Thoracic aorta (tissue), 2 donors: ENCODE measurements at places on chromosomes 4 and X.

- H3K36me3 ChIP-seq: no peaks in the 10 kb centered on the region
- H3K27me3 ChIP-seq: no peaks in the 10 kb centered on the region
These were observed 1295.8 kb upstream of the TENM3 start for GRCh38 chr4:180947425-180947824.

- no peaks in the 10 kb centered on the region for H3K36me3 ChIP-seq
- no peaks in the 10 kb centered on the region for H3K4me1 ChIP-seq
- no peak overlapping the region for H3K27ac ChIP-seq
- H3K4me3 ChIP-seq: no peak overlapping the region
- DNase-seq: no peak
These were observed 190.9 kb downstream of the FAT4 start for GRCh38 chr4:125505621-125506020.

GRCh38 chr4:41963105-41963504 is 18.5 kb upstream of the DCAF4L1 start:
- H3K36me3 ChIP-seq: no peaks in the 10 kb centered on the region
- DNase-seq: no peak
- H3K27me3 ChIP-seq: no peaks in the 10 kb centered on the region
- no peak overlapping the region for H3K4me3 ChIP-seq

GRCh38 chr4:16827794-16828724 is 70.4 kb downstream of the LDB2 start:
- H3K27me3 ChIP-seq: no peaks in the 10 kb centered on the region
- H3K27ac ChIP-seq: no peak overlapping the region
- no peak for DNase-seq
- no peaks in the 10 kb centered on the region for H3K36me3 ChIP-seq

DNA sequence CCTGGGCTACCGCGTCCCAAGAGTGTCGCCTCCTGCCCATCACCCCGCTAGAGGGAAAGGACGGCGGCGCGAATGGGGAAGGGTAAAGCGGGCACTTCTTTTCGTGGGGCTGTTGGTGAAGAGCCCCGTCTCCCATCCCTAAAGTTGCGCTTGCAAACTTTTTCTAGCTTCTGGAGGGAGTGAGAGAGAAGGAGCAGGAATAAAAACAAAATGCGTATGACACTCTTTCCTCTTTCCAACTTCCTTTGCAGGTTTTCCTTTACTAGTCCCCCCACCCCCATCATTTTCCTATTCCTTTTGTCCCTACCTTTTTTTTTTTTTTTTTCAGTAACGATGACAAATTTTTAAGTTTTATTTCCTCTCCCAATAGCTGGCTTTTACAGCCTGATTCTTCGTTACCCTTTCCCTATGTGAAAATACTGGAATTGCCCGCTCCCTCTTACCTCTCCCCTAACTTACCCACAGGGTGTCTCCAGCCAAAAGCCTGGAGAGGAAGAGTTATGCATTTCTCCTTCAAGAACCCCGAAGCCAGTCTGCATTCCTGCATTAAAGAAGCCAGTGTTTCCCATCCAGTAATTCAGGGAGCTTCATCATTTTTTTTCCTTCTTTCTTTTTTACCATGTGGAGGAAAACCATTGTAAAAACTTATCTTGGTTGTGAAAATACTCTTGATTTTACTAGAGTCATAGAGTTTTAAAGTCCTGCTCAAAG is 613 bp upstream of the ARSJ start:
- peak overlapping the region; percentile 93 for H3K27ac ChIP-seq
- DNase-seq: no peak

DNA sequence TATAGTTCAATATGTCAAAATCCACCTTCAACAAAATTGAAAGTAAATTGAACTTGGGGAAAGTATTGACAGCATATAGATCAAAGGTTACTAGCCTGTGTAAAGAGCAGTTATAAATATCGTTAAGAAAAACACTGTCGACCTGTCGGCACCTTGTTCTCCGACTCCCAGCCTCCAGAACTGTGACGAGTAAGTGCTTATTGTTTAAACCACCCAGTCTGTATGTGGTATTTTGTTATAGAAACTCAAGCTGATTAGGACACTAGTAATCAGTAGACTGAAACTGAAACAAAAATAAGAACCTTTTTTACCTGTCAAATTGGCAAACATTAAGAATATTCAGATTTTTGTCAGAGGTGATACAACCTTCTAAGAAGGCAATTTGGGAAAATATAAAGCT is 17.0 kb downstream of the HTT start:
- H3K4me1 ChIP-seq: no peaks in the 10 kb centered on the region
- H3K4me3 ChIP-seq: no peak overlapping the region
- H3K27me3 ChIP-seq: no peaks in the 10 kb centered on the region
- no peak for DNase-seq

GRCh38 chr4:97867557-97868091 is 275.7 kb downstream of the STPG2 start:
- H3K27ac ChIP-seq: no peak overlapping the region
- no peak for DNase-seq
- no peaks in the 10 kb centered on the region for H3K4me1 ChIP-seq
- H3K4me3 ChIP-seq: no peak overlapping the region
- no peaks in the 10 kb centered on the region for H3K27me3 ChIP-seq

- no peaks in the 10 kb centered on the region for H3K27me3 ChIP-seq
- no peaks in the 10 kb centered on the region for H3K4me1 ChIP-seq
- DNase-seq: no peak
- H3K4me3 ChIP-seq: no peak overlapping the region
- no peak overlapping the region for H3K27ac ChIP-seq
These were observed 34.6 kb downstream of the F8 start for GRCh38 chrX:154987940-154988339.

DNA sequence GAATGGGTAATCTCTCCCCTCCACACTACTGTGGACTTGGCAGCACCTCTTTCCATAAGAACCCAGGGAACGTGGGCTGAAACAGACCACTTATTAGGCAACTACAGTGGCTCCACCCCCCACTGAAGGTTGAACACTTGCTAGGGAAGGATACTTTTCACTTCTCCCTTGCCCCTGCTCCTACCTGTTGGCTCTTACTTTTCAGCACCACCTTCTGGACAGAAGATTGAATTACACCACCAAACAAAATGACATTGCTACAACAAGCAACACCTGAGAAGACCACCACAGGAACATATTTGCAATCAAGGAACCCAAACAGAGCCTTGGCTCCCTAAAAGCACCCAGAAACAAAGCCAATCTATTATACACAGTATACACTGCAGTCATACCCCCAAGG is 132.1 kb upstream of the CXCL13 start:
- H3K27ac ChIP-seq: no peak overlapping the region
- H3K4me3 ChIP-seq: no peak overlapping the region
- H3K4me1 ChIP-seq: no peaks in the 10 kb centered on the region
- no peaks in the 10 kb centered on the region for H3K27me3 ChIP-seq
- no peak for DNase-seq

DNA sequence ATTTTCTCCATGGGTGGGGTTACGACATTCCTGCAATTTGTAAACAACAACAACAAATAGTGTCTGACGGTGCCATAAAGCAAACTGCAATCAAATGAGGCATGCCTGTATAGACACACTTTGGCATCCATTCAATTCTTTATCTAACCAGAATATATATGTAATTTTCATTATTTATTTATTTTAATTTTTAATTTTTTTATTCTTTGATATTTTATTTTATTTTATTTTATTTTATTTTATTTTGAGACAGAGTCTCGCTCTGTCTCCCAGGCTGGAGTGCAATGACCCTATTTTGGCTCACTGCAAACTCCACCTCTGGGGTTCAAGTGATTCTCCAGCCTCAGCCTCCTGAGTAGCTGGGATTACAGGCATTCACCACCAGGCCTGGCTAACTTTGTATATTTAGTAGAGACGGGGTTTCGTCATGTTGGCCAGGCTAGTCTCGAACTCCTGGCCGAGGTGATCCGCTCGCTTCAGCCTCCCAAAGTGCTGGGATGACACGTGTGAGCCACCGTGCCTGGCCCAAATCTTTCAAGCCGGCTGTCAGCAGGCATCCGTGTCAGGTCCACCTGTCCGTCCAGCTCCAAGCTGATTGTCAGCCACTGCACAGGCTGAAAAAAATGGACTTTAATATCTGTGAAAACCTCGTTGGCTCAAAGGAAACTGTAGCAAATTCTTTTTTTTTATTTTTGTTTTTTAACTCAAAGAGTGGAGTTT is 200.8 kb downstream of the ASMT start:
- H3K27me3 ChIP-seq: no peaks in the 10 kb centered on the region
- no peak overlapping the region for H3K4me3 ChIP-seq
- H3K36me3 ChIP-seq: no peaks in the 10 kb centered on the region
- DNase-seq: no peak

DNA sequence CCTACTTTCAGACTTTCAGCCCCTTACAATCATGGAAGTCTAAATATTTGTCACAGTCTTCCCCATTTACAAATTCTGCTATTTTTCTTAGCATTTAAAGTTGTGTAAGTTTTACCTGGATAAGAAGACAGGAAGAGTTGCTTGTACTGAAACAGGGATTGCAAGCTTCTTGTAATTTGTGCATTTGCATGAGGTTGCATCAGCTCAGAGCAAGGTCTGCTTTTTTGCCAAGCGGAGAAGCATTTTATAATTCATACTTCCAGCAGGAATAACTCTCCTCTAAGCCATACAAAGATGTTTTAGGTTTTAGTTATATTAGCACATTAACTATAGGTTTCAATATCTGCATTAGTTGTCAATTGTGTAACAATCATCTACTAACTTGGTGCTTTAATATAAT is 922.0 kb upstream of the PABPC4L start:
- no peak overlapping the region for H3K4me3 ChIP-seq
- H3K4me1 ChIP-seq: no peaks in the 10 kb centered on the region
- H3K27me3 ChIP-seq: no peaks in the 10 kb centered on the region
- no peaks in the 10 kb centered on the region for H3K36me3 ChIP-seq
- H3K27ac ChIP-seq: no peak overlapping the region

GRCh38 chr4:38132843-38133662 is 172.9 kb downstream of the PTTG2 start:
- no peak overlapping the region for H3K27ac ChIP-seq
- no peak for DNase-seq
- no peak overlapping the region for H3K4me3 ChIP-seq

DNA sequence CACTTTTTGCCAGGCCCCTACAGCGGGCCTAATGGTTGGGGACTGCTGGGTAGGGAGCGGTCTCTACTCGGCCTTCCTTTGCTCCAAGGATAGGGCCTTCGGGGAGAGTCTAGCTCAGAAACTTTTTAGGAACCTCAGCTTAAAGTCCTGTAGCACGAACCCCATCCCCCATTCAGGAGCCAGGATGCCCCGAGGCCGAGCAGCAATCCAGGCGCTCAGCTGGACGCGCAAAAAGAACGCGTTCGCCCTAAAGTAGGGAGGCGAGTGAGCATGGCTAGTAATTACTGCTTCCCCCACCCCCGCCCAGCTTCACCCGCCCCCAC is 9.7 kb downstream of the POU4F2 start:
- DNase-seq: no peak
- peaks cover 6% of the 10 kb centered on the region for H3K27me3 ChIP-seq
- H3K27ac ChIP-seq: no peak overlapping the region
- H3K36me3 ChIP-seq: no peaks in the 10 kb centered on the region
- H3K4me3 ChIP-seq: no peak overlapping the region

- no peak overlapping the region for H3K4me3 ChIP-seq
- no peak for DNase-seq
- peaks cover 16% of the 10 kb centered on the region for H3K4me1 ChIP-seq
- no peaks in the 10 kb centered on the region for H3K36me3 ChIP-seq
- no peak overlapping the region for H3K27ac ChIP-seq
These were observed 41.8 kb downstream of the RPS6KA3 start for GRCh38 chrX:20224814-20225487.

DNA sequence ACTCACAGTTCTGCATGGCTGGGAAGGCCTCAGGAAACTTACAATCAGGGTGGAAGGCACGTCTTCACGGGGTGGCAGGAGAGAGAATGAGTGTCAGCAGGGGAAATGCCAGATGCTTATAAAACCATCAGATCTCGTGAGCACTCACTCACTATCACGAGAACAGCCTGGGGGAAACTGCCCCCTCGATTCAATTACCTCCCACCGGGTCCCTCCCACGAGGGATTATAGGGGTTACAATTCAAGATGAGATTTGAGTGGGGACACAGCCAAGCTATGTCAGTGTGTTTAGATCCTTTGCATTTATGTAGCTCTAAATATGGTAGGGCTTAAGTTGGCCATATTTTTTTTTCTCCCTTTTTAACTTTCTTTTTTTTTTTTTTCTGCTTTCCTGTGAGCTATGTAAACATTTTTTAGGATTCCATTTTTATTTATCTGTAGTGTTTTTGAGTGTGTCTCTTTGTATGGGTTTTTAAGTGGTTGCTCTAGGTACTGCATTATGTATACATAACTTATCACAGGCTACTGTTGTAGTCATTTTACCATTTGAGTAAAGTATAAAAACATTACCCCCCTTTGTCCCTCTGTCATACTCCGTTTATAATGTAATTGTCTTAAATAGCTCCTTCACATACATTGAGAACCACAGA is 79.0 kb downstream of the ADRA2C start:
- DNase-seq: no peak
- no peaks in the 10 kb centered on the region for H3K36me3 ChIP-seq
- H3K4me1 ChIP-seq: no peaks in the 10 kb centered on the region
- H3K27me3 ChIP-seq: no peaks in the 10 kb centered on the region
- no peak overlapping the region for H3K27ac ChIP-seq

- DNase-seq: no peak
- H3K4me1 ChIP-seq: peaks cover 13% of the 10 kb centered on the region
- H3K27ac ChIP-seq: no peak overlapping the region
- no peaks in the 10 kb centered on the region for H3K27me3 ChIP-seq
- no peaks in the 10 kb centered on the region for H3K36me3 ChIP-seq
These were observed 58.0 kb downstream of the AR start for GRCh38 chrX:67601771-67602170.
